Naive thymus-derived CD8-positive, alpha-beta T cell (primary cell): ENCODE measurements at places on chromosomes 2 and 18.

DNA sequence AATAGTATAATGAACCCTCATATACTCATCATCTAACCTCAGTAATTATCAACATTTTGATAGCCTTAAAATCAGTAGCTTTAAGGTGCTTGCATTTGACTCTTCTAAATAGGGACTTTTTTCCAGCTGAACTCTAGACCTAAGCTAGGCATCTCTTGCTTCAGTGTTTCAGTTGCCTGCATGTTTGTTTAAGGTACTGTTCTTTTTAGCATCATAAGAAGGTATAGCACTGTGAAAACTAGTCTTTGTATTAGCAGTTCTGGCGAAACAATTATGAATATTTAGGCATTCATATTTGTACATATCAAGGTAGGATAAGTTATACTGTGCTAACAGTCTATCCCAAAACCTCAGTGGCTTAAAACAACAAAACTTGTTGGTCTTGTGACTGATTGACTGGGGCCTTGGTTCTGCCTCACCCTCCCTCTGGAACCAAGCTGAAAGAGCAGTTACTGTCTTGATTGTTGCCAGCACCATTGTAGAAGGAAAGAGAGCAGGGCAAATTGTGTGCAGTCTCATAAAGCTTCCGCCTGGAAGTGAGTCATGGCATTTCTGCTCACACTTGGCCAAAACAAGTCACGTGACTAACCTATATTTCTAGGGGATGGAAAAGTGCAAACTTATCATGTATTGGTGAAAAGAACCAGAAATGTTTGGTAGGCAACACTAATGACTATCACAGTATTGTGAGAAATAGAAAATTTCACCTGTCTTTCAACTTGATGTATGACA is 24.3 kb downstream of the GALNT1 start:
- H3K4me1 ChIP-seq: peaks cover 48% of the 10 kb centered on the region
- no peaks in the 10 kb centered on the region for H3K27me3 ChIP-seq
- peaks cover 12% of the 10 kb centered on the region for H3K36me3 ChIP-seq

- H3K27ac ChIP-seq: no peak overlapping the region
- DNase-seq: no peak
- peaks cover 2% of the 10 kb centered on the region for H3K27me3 ChIP-seq
- H3K4me3 ChIP-seq: no peak overlapping the region
These were observed 126.7 kb upstream of the TMEM200C start for GRCh38 chr18:6022074-6022444.

GRCh38 chr18:9419956-9420631 is 55.2 kb upstream of the RALBP1 start:
- H3K27me3 ChIP-seq: no peaks in the 10 kb centered on the region
- no peak overlapping the region for H3K27ac ChIP-seq
- no peak overlapping the region for H3K4me3 ChIP-seq

GRCh38 chr2:240869109-240869955 is 708 bp downstream of the AGXT start:
- no peaks in the 10 kb centered on the region for H3K36me3 ChIP-seq
- no peak overlapping the region for H3K4me3 ChIP-seq
- H3K27ac ChIP-seq: no peak overlapping the region
- peaks cover 4% of the 10 kb centered on the region for H3K27me3 ChIP-seq

GRCh38 chr2:132615329-132616085 is 54.5 kb downstream of the LYPD1 start:
- H3K36me3 ChIP-seq: no peaks in the 10 kb centered on the region
- DNase-seq: no peak
- H3K4me3 ChIP-seq: no peak overlapping the region
- no peak overlapping the region for H3K27ac ChIP-seq
- no peaks in the 10 kb centered on the region for H3K4me1 ChIP-seq
- no peaks in the 10 kb centered on the region for H3K27me3 ChIP-seq

- H3K4me1 ChIP-seq: no peaks in the 10 kb centered on the region
- no peak overlapping the region for H3K27ac ChIP-seq
- H3K36me3 ChIP-seq: no peaks in the 10 kb centered on the region
These were observed 219.0 kb downstream of the SH3BP4 start for GRCh38 chr2:235170536-235171521.

DNA sequence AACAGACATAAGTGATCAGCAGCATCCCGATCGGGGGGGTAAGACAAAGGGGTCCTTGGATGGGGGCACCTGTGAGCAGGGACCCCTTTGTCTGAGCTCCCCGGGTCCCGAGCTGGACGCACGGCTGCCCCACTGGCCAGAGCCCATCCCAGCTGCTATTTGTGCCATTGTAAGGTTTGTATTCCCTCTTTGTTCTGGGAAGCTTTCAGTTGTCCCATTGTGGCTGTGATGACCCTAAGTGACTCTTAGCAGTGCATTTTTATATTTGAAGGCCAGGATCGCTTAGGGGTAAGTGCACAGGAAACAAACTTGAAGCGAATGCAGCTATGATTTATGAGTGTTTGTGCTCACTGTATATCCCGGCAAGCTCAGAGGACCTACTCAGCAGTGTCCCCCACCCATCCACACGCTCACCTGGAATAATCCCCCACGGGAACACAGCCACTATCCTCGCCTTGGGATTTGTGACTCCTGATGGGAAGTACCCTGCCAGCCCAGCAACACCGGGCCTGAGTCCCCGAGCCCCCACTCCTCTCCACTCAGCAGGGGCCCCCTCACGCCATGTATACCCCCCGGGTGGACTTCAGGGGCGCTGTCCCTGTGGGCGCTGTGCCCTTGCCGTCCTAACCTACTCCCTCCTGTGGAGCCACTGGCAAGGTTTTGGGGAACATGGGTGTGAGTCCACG is 80.1 kb downstream of the MBP start:
- H3K27me3 ChIP-seq: no peaks in the 10 kb centered on the region
- H3K36me3 ChIP-seq: peaks cover 6% of the 10 kb centered on the region
- DNase-seq: no peak
- peak overlapping the region; percentile 74 for H3K4me3 ChIP-seq
- H3K4me1 ChIP-seq: peaks cover 38% of the 10 kb centered on the region

GRCh38 chr18:56412951-56413350 is 225.4 kb downstream of the TXNL1 start:
- no peak overlapping the region for H3K27ac ChIP-seq
- H3K27me3 ChIP-seq: no peaks in the 10 kb centered on the region
- no peaks in the 10 kb centered on the region for H3K4me1 ChIP-seq
- H3K36me3 ChIP-seq: peaks cover 2% of the 10 kb centered on the region
- DNase-seq: no peak

- no peak for DNase-seq
- no peak overlapping the region for H3K27ac ChIP-seq
- H3K4me1 ChIP-seq: no peaks in the 10 kb centered on the region
- no peak overlapping the region for H3K4me3 ChIP-seq
These were observed 672.1 kb downstream of the STK39 start for GRCh38 chr2:167575276-167575675.

GRCh38 chr2:128818704-128819491 is 500.2 kb upstream of the HS6ST1 start:
- no peak for DNase-seq
- no peak overlapping the region for H3K27ac ChIP-seq
- no peak overlapping the region for H3K4me3 ChIP-seq
- H3K4me1 ChIP-seq: no peaks in the 10 kb centered on the region
- no peaks in the 10 kb centered on the region for H3K36me3 ChIP-seq
- no peaks in the 10 kb centered on the region for H3K27me3 ChIP-seq

- H3K27ac ChIP-seq: no peak overlapping the region
- DNase-seq: no peak
- H3K4me1 ChIP-seq: peaks cover 9% of the 10 kb centered on the region
- no peak overlapping the region for H3K4me3 ChIP-seq
These were observed 18.3 kb downstream of the NHEJ1 start for GRCh38 chr2:219142329-219142728.

GRCh38 chr18:75125382-75126331 is 83.3 kb downstream of the PTGR3 start:
- peaks cover 10% of the 10 kb centered on the region for H3K27me3 ChIP-seq
- DNase-seq: no peak
- H3K4me1 ChIP-seq: no peaks in the 10 kb centered on the region
- H3K4me3 ChIP-seq: no peak overlapping the region
- H3K36me3 ChIP-seq: no peaks in the 10 kb centered on the region

GRCh38 chr2:144528108-144528507 is 8.2 kb upstream of the ZEB2 start:
- no peak overlapping the region for H3K27ac ChIP-seq
- H3K4me1 ChIP-seq: peaks cover 14% of the 10 kb centered on the region
- no peak for DNase-seq
- H3K36me3 ChIP-seq: no peaks in the 10 kb centered on the region
- H3K4me3 ChIP-seq: no peak overlapping the region

DNA sequence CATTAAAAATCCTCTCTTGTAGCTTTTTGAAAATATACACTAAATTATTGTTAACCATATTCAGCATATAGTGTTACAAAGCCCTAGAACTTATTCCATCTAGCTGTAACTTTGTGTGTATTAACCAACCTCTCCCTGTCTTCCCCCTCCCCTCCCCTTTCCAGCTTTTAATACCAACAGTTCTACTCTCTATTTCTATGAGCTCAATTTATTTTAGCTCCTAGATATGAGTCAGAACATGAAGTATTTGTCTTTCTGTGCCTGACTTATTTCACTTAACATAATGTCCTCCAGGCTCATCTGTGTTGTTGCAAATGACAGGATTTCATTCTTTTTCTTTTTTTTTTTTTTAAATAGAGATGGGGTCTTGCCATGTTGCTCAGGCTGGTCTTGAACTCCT is 45.1 kb downstream of the GPD2 start:
- H3K4me3 ChIP-seq: no peak overlapping the region
- H3K36me3 ChIP-seq: peaks cover 53% of the 10 kb centered on the region
- peaks cover 2% of the 10 kb centered on the region for H3K4me1 ChIP-seq
- no peak overlapping the region for H3K27ac ChIP-seq
- H3K27me3 ChIP-seq: no peaks in the 10 kb centered on the region
- DNase-seq: no peak

GRCh38 chr2:155727187-155727895 is 605.2 kb downstream of the NR4A2 start:
- no peak for DNase-seq
- H3K4me1 ChIP-seq: no peaks in the 10 kb centered on the region
- H3K4me3 ChIP-seq: no peak overlapping the region
- H3K27ac ChIP-seq: no peak overlapping the region
- H3K36me3 ChIP-seq: no peaks in the 10 kb centered on the region

- no peak overlapping the region for H3K27ac ChIP-seq
- H3K4me1 ChIP-seq: no peaks in the 10 kb centered on the region
- H3K27me3 ChIP-seq: no peaks in the 10 kb centered on the region
These were observed 12.4 kb upstream of the CCDC88A start for GRCh38 chr2:55431982-55432627.

DNA sequence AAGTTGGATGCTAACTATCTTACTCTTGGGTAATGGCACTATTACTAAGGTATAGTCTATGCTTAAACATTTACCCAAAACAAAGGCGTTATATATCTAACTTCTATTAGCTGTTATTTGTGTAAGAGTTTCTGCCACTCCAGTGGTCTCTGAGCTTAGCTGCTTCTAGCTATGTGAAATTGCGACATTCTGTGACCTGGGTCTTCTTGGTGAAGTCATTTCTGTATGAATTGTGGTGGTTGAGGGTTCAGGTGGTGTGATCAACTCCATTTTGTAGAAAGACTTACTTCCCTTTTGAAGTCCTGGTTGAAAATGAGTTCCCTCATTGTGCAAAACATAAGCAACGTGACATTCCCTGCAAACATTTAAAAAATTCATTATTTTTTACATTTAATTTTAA is 221.6 kb downstream of the PIK3C3 start:
- no peaks in the 10 kb centered on the region for H3K27me3 ChIP-seq
- H3K4me1 ChIP-seq: no peaks in the 10 kb centered on the region
- H3K36me3 ChIP-seq: no peaks in the 10 kb centered on the region
- H3K4me3 ChIP-seq: no peak overlapping the region

GRCh38 chr2:69995511-69995910 is 34.1 kb upstream of the ASPRV1 start:
- H3K4me1 ChIP-seq: no peaks in the 10 kb centered on the region
- H3K27me3 ChIP-seq: no peaks in the 10 kb centered on the region
- no peak overlapping the region for H3K4me3 ChIP-seq
- no peak overlapping the region for H3K27ac ChIP-seq

- peaks cover 17% of the 10 kb centered on the region for H3K27me3 ChIP-seq
- no peak overlapping the region for H3K27ac ChIP-seq
- no peaks in the 10 kb centered on the region for H3K36me3 ChIP-seq
- H3K4me3 ChIP-seq: no peak overlapping the region
- no peaks in the 10 kb centered on the region for H3K4me1 ChIP-seq
- no peak for DNase-seq
These were observed 98.2 kb downstream of the GAREM1 start for GRCh38 chr18:32372381-32373061.
